PC-9 (cell line): ENCODE measurements at places on chromosomes 6 and 20. TPM values are rescaled to one million over a fixed set of nuclear protein-coding genes. Genes with fewer than 3 reads are reported as not detected.

AVP gene
- total RNA-seq: not detected in 2 replicates

PMEPA1 gene
- total RNA-seq: 163 and 177 TPM in 2 replicates

GRCh38 chr6:22940581-22941290, 371.4 kb downstream of the HDGFL1 start:
- no peak overlapping the region for H3K27ac ChIP-seq
- H3K4me3 ChIP-seq: no peak overlapping the region
- no peak for DNase-seq

DNA sequence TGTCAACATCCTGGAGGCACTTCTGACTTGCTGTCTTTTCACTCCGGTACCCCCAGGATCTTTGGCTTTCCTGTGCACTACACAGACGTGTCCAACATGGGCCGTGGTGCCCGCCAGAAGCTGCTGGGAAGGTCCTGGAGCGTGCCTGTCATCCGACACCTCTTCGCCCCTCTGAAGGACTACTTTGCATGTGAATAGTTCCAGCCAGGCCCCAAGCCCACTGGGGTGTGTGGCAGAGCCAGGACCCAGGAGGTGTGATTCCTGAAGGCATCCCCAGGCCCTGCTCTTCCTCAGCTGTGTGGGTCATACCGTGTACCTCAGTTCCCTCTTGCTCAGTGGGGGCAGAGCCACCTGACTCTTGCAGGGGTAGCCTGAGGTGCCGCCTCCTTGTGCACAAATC, 12.0 kb upstream of the MAPRE1 start:
- no peaks in the 10 kb centered on the region for H3K4me1 ChIP-seq
- no peaks in the 10 kb centered on the region for H3K27me3 ChIP-seq
- no peak for DNase-seq
- no peak overlapping the region for H3K27ac ChIP-seq
- H3K36me3 ChIP-seq: 0 out of 2 replicates have a peak, but pooled peaks cover 3% of the 10 kb centered on the region
- H3K4me3 ChIP-seq: no peak overlapping the region

GRCh38 chr20:50302341-50303057, 111.9 kb downstream of the CEBPB start:
- peaks cover 59% of the 10 kb centered on the region for H3K4me1 ChIP-seq
- H3K27me3 ChIP-seq: no peaks in the 10 kb centered on the region
- H3K27ac ChIP-seq: no peak overlapping the region
- no peak for DNase-seq

GRCh38 chr20:24828992-24829648, 119.9 kb upstream of the CST7 start:
- no peak overlapping the region for H3K4me3 ChIP-seq
- no peaks in the 10 kb centered on the region for H3K36me3 ChIP-seq
- no peaks in the 10 kb centered on the region for H3K4me1 ChIP-seq
- no peak for DNase-seq
- no peak overlapping the region for H3K27ac ChIP-seq
